ENCODE measurements at places on chromosomes 12 and 14.
A peak's percentile ranks its signal among the peaks of the same experiment; 100 is the strongest.

- DNase-seq, result no peak
Measured at GRCh38 chr12:46264057-46264456, 4.8 kb downstream of the SLC38A1 start.

DNA sequence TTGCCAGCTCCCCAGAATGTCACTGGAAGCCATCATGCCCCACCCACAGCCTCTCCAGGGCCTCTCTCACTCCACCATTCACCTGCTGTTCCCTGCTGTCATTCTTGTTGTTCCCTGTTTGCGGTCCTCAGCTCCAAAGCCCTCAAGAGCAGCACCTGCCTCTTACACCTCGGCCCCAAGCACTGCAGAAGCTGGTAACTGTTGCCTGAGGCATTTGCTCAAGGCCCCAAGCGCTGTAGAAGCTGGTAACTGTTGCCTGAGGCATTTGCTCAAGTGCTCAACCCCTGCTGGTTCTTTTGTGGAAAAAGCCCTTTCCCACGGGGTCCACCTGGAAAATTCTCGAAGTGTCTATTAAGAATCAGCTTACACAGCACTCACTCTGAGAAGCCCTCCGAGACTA lies 78.0 kb downstream of the ARL6IP4 start:
- no peak for DNase-seq

DNA sequence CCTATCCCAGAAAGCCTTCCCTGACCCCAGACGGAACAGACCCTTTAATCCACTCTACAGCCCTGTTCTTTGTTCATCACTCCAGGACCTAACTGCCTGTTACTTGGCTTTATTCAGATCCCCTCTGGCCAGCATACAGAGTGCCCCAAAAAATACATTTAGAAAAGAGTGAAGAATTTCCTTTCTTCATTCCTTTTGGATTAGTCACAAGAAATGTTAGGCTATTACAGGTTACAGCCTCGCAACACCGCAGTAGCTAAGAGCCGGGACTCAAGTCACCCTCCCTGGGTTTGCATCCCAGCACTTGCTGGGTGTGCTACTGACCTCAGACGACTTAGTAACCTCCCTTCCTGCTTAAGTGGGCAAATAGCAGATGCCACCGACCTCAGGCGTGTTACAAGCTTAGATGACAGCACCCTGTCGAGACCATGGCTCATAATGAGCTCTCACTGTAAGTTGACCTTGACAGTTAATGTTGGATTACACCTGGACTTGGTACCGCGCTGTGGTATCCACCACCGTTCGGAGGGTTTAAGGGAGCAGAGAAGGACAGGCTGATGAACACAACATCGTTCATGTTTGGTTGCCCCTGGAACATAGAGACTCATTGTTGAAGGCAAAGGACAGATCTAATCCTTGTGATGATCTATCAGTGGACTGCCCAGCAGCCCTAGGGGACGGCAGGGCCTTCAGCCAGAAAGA lies 12.9 kb downstream of the GLRX5 start:
- DNase-seq, result no peak

DNA sequence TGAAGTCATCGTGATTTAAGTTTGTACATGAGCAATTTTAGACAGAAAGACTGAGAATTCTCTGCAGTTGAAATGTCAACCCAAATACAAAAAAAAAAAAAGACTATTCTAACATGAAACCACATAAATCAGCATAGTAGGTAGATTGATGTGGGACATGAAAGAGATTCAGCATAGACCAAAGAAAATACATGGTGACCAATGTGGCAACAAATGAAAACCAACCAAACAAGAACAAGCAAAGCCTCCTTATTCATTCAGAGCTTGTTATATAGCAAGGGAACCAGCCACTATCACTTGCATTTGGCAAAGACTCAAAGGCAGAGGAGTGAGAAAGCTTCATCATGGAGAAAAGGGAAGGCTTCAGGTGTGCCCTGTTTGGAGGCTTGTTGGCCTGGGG lies 144.4 kb upstream of the TMPO start:
- DNase-seq, result no peak

DNA sequence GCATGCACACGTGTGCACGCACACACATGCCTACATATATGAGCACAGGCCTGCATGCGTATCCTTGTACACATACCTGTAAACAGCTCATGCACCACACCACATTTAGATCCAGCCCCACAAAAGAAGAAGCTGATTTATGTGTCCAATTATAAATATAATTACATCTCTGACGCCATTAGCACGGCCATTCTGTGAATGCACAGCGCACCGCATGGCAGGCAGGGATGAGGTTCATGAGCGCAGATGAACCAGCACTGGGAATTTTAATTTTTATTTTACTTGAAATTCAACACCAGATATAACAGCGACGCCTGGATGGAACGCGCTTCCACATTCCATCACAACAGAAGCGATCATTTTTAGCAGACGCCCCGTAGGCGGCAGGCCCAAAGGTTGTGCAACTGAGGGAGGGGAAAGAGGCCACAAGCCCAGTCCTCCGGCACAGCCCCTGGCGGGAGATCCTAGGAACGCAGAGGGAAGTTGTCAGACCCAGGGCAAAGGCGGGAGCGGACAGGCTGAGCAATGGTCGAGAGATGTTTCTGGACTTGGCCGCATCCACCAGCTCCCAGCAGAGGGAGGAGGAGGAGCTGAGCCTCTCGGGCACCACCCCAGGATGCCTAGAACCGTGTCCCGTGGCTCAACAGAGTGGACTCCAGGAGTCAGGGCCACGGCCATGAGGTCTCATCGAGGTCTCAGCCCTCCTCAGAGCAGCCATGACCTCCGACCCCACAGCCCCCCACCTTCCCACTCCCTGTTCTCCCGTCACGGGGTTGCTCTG lies 37.9 kb upstream of the GALNT9 start:
- no peak for DNase-seq

DNA sequence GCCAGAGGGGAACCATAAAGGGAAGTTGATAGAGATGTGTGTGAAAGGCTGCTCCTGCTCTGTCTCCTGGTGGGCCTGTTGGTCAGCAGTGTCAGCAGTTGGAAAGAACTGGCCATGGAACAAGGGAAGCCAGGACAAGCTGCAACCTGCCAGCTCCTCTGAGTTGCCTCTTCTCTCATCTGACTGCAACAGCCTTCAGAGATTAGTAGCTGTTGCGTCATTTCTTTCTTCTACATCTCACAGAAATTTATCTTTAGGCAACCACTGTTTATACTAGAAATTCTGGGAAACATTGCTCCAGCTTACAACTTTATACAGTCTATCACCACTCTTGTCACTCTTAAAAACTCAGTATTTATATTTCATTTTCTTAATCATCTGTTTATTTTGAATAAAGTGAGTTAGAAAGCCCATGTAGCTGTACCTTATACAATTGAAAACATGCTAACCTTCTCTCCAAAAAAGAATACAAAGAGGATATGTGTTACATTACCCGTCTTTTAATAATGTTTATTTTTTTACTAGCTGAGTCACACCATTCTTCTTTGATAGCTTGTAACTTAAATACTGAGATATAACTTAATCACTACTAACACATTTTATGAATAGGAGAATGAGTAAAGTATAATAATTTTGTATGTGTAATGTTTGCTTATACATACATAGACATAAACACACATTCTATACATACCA lies 224.2 kb downstream of the LRFN5 start:
- no peak for DNase-seq

DNA sequence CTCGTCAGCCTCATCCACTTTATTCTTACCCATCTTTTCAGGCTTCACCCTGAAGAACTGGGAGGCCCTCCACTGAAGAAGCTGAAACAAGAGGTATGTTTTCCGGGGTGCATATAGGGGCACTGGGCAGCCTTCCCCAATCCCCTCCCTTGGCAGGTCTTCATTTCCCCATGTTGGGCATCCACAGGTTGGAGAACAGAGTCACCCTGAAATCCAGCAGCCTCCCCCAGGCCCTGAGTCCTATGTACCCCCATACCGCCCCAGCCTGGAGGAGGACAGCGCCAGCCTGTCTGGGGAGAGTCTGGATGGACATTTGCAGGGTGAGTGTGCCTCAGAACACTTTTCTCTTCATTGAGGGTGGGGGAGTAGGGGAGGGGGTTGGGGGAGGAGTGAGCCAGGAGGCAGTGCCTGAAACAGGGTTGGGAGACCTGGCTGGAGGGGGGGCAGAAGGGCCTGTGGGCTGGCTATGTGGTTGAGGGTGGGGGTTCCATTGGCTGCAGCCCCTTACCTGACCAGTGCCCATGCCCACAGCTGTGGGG lies 4.0 kb downstream of the NAB2 start:
- no peak for DNase-seq

- peak; percentile 77 for DNase-seq
Measured at GRCh38 chr12:59597385-59597781, 1.6 kb downstream of the SLC16A7 start.

DNA sequence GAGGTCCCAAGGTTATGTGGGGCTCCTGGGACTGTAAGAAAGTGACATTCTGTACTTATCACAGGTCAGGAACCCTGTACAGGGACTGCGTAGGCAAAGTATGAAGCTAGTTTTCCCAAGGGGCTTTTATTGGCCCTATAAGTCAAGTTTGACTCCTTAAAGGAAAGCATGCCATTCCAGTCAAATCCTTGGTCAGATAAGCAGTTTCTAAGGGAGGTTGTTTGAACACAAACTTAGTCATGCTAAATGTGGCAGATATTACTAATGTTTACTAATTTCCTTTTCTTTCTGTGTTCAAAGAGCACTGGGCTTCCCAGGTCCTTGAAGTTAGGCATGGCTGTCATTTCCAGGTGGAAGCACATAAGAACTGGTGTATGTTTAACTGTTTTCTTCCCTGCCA lies 472.4 kb downstream of the ATP23 start:
- DNase-seq, result no peak

DNA sequence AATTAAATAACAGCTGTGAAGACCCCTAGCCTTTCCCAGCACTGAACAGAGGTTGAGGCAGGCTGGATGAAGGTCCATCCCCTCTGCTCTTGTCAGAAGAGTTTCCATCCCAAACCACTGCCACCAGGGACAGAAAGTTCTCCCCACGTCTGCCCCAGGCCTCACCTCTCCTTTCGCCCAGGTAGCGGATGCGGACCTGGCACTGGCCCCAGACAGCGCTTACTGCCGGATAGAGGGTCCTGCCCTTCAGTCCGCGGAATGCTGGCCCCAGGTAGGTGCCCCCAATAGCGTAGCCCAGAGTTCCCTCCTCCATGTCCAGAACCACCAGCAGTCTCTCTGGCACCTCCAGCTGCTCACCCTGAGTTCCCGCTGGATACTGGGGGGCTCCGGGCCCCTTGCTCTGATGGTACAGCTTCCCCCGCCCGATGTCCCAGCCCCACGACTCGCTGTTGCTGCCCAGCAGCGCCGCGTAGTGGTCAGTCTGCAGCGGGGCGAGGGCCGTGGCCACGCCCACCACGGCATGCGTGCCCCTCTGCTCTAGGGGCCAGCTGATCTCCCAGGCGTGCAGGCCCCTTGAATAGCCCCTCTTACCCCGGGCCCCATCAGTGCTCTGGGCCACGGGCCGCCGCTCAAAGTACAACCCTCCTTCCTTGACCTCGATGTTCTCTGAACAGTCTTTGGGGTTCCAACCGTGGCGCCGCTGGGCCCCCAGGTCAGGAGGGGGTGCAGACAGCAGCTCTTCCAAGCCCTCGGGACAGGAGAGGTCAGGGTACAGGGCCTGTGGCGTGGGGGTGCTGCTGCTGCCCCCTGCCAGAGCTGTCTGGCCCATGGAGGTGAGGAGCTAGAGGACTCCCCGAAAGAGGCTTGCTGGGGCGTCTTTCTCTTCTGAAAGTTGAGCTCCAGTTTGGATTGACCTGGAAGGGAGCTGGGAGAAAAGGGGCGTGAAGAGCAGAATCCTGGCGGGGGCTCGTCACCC lies 742 bp downstream of the SPSB2 start:
- DNase-seq, result peak; percentile 89

GRCh38 chr14:79781882-79782281 lies 429.4 kb downstream of the DIO2 start:
- no peak for DNase-seq

GRCh38 chr12:101839324-101840283 lies 8.8 kb upstream of the GNPTAB start:
- peak; percentile 60 for DNase-seq

GRCh38 chr12:32027684-32028365 lies 68.6 kb downstream of the RESF1 start:
- DNase-seq, result no peak

DNA sequence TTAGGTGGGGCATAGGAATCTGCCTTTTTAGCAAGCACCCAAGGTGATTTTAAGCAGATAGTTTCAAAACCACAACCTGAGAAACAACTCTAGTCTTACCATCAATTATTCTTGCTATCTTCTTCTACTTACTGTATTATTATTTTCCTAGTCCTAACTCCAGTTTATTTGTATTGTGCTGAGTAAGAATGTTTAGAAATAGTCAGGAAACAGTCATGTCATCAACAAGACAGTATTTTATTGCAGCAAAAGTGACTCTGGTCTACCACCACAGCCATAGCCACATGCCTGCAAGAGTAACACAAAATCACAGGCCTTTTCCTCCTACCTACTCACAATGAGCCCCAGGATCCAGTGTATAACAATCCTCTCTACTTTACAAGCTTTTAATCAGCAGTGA lies 46.3 kb upstream of the FLRT2 start:
- DNase-seq, result no peak

DNA sequence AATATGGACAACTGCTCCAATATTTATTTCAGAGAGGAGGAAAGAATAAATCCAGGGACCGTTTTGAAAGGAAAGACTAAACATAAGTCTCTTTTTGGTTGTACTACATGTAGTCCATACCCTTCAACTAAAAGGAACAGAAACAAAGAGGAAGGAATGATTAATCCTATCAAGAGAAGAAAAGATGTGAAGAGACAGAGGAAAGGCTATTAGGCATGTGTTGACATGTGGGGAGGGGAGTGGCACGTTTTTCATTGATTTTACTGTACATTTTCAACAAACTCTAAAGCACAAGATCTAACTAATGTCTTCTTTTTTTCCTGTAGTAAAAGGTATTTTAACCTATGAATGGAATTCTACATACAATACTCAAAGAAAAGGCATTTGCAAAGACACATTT lies 85.6 kb downstream of the NAV3 start:
- DNase-seq, result no peak

- DNase-seq, result no peak
Measured at GRCh38 chr12:112153181-112153892, 28.0 kb downstream of the TRAFD1 start.

Data from activated naive CD8-positive, alpha-beta T cell treated with anti-CD3 and anti-CD28 coated beads for 36 hours (primary cell).